Naive thymus-derived CD8-positive, alpha-beta T cell (primary cell): ENCODE measurements at places on chromosomes 7 and 10.

GRCh38 chr10:130636313-130636930 is 500.2 kb downstream of the GLRX3 start:
- DNase-seq = no peak

DNA sequence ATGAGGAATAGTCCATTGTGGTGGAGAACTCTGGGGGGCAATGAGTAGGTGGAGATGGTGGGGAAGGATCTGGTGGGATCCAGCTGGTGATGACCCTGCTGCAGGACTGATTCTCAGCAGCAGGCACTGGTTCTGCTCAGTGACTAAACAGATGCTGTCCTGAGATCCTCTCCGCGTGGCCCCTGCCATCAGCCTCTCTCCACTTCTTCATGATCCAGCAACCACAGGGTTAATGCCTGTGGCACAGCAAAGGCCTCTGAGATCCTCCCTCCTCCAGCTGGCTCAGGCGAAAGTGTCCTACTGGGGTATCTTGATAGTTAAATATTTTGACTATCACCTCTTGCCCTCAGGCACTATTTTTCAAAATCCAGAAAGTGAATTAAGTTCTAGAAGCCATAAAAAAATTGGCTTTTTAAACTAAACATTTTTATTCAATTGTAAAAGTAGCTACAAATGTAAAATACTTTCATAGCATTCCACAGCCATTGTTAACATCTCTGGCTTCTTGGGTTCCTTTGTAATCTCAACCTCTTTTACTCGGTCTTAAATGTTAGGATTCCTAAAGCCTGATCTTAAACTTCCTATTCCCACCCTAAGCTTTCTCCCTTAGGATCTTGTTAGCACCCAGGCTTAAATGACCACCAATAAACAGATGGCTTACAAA is 13.1 kb downstream of the PLAU start:
- DNase-seq = no peak

- DNase-seq = no peak
Observed at GRCh38 chr7:96654630-96655188, 54.9 kb downstream of the SEM1 start.

- DNase-seq = peak; percentile 14
Observed at GRCh38 chr10:43683451-43684291, 35.0 kb upstream of the ZNF32 start.

DNA sequence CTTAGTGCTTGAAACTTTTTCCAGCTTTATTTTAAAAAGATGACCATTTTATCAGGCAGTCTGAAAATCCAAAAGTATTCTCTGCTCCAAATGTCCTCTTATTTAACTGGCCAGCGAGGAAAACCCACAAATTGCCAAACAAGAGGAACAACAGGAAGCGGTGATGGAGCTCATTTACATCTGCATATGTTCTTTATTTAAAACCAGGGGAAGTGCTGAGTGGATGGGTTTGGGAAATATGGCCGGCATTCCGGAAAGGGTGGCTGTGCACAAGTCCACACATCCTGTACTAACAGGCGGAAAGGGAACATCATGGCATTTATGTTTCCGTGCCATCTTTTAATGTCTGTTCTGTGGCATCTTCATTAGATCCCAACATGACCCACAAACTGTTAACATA is 974.5 kb downstream of the LRMDA start:
- no peak for DNase-seq

DNA sequence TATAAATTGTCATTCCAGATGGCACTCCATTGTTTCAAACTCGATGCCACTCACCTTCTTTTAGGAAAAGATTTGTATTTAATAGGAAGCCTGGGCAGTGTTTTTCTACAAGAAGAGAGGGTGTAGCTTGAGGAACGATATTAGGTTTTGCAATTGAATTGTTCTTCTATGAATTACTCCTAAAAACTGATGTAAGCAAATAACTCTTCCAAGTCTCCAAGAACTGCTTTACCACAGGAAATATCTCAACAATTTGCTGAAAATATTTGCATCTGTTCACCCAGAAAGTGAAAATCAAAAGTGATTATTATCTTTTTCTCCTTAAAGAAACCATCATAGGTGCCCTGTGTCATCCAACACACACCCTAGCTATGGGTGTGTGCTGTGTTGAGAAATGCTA is 261.3 kb upstream of the MEOX2 start:
- no peak for DNase-seq

DNA sequence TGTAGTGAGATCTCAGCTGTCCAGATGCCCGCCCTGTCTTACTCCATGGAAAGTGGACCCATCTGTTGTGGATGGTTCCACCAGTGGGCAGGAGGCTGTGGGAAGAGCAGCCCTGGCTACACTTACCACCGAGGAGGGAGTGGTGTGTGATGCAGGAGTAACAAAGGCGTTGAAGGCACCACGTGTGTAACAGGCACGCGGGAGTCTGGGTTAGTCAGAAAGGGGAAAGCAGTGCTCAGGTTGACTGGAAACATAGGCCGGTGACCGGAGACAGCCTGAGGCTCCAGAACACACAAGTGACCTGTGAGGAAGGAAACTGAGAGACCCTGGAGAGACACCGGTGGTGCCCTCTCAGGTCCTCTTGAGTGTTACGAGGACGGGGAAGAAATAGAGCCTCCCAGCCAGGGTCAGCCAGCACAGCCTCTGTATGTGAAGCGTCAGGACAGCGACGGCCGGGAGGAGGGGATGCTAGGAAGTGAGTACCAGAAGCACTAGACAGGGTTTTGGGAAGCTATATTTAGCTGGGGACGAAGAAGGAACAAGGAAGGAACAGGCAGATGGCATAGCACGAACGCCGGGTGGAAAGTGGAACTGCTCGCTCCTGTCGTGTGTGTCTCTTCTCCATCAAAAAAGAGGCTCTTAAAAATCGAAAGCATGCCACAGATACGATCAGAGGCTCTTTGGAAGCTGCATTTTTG is 51.7 kb downstream of the DAGLB start:
- no peak for DNase-seq

DNA sequence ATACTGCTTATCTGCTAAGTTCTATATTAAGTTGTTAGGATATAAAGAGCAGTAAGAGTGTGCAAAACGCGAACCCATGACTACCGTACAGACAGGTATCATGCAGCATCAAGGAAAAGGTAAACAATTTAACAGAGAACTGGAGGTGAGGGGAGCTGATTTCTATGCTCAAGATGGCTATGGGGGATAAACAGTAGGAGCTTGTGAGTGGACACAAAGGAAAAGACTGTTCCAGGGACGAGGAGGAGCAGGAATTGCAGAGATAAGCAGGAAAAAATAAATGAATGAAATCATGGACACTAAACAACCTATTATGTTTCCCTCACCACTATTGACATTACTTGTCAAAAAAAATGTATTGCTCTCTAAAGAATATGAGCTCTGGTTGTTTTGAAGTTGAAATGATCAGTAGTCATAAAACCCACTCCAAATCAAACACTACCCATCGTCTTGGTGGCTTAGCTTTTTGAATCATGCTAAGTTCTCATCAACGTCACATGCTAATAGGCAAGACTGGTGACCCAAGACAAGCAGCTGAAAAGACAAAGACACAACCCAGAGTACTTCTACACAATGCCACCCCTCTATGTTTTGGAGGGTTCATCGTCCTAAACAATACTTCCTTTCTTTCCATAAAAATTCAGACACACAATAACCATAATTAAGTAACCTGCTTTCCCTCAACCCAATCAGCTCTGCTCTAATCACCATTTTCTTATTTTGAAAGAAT is 102.7 kb downstream of the NRP1 start:
- no peak for DNase-seq

- no peak for DNase-seq
Observed at GRCh38 chr10:23198940-23199767, 7.0 kb downstream of the PTF1A start.

- DNase-seq = no peak
Observed at GRCh38 chr7:28688651-28689050, 269.5 kb downstream of the TRIL start.

- no peak for DNase-seq
Observed at GRCh38 chr10:133159611-133159949, 439 bp upstream of the KNDC1 start.

DNA sequence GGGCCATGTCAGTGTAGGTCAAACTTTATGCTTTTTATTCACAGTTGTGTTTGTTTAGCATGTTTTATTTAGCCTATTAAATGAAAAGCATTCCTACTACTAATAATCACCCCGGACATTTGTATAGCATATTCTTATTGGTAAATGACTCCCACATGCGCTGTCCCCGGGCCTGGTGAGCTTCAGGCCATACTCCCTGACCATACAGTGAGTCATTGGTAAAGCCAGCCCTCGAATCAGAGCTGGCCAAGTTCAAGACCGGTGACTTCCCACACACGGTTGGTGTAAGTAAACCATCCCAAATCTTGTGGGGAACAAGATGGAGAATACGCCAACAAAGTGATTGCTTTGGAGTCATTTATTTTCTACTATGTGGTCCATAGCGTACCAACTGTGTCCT is 238.7 kb upstream of the TCF7L2 start:
- DNase-seq = no peak

DNA sequence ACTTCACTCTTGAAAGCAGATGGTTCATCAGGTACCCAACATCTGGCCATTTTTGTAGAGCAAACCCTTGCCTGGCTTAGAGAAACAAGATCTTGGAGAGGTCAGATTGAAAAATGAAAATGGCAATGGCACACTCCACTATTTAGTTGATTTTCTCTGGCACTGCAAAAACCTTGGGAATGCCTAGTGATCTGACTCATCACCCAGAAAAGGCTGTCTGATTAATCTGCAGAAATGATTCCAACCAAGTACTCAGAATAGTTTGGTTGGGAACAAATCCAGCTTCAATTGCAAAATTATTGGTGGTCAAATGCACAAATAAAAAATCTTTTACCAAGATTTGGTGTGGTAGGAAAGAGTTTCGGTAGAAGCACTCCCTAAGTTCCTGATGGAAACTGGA is 351.2 kb downstream of the PHTF2 start:
- DNase-seq = no peak

DNA sequence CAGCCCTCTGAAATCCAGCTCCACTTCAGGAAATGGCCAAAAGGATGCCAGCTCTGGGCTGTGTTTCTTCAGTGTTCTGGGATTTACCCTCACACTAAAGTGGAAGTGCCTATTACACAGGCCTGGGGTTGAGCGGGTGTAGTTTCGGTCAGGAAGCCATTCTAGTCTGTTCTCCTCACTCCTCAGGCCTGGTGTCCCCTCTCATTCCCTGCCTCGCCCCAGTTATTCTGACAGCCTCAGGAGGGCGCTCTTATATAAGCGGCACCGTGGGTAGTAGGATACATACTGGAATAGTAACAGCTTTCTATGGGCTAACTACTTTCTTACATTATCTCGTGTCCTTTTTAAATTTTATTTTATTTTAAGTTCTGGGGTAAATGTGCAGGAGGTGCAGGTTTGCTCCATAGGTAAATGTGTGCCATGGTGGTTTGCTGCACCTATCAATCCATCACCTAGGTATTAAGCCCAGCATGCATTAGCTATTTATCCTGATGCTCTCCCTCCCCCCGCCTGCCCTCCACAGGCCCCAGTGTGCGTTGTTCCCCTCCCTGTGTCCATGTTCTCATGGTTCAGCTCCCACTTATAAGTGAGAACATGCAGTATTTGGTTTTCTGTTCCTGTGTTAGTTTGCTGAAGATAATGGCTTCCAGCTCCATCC is 12.2 kb upstream of the LGI1 start:
- DNase-seq = no peak

- no peak for DNase-seq
Observed at GRCh38 chr10:117264782-117265181, 23.9 kb downstream of the SLC18A2 start.

DNA sequence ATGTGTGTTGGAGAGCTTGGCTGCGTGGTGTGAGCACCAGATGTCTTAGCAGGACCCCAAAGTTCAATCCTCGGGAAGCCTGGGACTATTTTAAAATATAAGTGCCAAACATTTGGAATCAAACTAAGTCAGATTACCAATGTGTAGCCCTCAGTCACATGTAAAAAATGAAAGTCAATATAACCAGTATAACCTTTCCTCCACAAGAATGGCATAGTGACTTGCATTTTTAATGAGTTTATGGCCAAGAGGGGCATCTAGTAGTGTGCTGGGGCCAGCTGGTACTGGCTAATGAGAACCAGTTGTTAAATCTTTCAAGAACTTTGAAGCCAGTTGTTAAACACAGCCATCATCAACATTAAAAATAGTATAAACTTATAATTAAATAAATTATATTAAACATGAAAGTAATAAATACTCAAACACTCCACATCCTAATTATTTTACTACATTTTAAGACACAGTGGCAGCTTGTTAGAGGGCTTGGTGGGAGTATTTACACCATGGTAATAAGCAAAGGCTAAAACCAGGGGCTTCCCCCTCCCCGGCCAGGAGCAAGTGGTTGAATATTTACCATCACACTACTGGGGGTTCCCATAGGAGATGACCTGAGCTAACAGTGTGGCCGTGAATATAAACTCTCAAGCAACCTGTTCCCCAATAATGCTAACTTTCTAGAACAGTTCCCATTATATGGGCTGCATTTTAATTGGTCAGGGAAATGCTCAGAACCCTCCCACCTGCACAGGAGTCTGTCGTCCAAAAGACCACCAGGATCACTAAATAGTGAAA is 7.9 kb upstream of the FAM170B start:
- DNase-seq = no peak

DNA sequence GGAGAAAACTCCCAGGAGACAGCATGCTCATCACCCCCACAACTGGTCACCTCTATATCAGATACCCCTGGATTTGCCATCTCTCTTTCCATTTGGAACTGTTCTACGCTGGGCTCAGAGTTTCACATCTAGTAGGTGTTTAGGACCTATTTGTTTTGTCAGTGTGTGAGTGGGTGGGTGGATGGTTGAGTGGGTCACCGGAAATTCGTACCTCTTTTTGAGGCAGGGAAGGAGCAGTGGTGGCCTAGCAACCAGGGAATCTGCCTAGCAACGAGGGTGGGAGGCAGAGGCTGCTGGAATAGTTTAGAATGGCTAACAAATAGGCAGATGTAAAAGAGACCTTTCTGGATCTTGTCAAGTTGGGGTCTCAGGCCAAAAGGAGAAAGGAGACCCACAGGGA is 23.2 kb upstream of the SLF2 start:
- DNase-seq = no peak

GRCh38 chr7:143882020-143882603 is 19.9 kb downstream of the TCAF1 start:
- no peak for DNase-seq

- no peak for DNase-seq
Observed at GRCh38 chr7:1251796-1252539, 19.3 kb downstream of the UNCX start.

GRCh38 chr7:129470411-129470810 is 31.9 kb upstream of the SMKR1 start:
- no peak for DNase-seq

- DNase-seq = no peak
Observed at GRCh38 chr10:63627396-63627795, 106.2 kb downstream of the REEP3 start.

DNA sequence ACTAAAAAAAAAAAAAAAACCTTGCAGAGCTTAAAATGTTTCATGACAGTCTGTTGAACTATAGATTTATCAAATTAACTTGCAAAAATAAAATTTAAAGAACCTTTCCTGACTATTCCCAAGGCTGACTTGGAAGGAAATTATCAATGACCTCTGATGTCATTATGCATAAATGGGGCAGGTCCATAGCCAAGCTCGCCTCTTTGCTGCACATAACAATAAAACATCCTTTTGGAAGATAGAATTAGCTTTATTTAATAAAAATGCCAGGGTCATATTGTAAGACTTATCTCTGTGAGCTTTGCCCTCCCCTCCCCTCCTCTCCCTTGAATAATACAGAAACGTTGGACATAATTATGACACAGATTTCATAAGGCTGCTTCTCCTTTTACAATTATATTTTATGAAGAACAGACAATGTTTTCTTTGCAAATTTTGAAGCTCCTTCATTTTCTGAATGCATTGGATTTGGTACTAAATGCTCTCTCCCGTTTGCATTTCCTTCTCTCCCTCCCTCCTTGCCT is 444.8 kb downstream of the AUTS2 start:
- DNase-seq = no peak

- no peak for DNase-seq
Observed at GRCh38 chr10:72344932-72345331, 9.8 kb downstream of the DNAJB12 start.
